Cortex of kidney (tissue), 1 donor: ENCODE measurements at places on chromosomes 7 and 10.

DNA sequence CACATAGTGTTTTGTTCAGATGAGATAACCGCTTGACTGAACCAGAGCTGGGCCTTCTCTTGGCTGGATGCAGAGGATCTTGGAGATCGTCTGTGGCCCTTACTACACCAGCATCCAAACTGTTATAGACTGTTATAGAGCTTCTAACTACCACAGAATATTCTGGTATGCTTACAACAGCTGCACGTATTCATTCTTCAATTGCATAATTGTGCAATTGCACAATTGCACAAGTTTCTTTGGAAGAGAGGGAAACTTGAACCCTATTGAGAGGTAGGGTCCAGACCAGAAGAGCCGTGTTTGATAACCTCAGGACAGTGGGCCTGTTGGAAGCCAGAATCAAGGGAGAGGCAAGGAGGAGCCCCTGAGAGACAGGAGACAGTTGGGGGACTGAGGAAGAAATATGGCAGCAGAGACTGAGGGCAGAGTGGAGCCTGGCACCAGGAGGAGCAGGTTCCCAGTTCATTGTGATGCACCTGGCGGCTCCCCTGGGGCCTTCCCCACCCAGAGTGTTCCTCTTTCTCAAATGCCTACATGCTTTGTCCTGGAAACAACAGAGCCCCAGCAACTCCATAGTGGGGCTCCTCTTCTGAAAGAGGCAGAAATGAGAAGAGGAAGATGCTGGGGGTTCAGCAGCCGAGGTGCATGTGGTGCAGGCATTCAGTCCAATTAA lies 64.1 kb downstream of the PTPRZ1 start:
- no peak for DNase-seq

GRCh38 chr10:68406815-68407548 lies at the start of gene RUFY2:
Gene RUFY2 (minus strand): TSS chr10:68407277. CDS start chr10:68407189, 88 bp downstream.
- no peak for DNase-seq

GRCh38 chr7:107023522-107024151 lies 20.9 kb upstream of the PRKAR2B start:
- DNase-seq: no peak

- no peak for DNase-seq
These were observed 95.7 kb downstream of the BICC1 start for GRCh38 chr10:58608351-58608750.

DNA sequence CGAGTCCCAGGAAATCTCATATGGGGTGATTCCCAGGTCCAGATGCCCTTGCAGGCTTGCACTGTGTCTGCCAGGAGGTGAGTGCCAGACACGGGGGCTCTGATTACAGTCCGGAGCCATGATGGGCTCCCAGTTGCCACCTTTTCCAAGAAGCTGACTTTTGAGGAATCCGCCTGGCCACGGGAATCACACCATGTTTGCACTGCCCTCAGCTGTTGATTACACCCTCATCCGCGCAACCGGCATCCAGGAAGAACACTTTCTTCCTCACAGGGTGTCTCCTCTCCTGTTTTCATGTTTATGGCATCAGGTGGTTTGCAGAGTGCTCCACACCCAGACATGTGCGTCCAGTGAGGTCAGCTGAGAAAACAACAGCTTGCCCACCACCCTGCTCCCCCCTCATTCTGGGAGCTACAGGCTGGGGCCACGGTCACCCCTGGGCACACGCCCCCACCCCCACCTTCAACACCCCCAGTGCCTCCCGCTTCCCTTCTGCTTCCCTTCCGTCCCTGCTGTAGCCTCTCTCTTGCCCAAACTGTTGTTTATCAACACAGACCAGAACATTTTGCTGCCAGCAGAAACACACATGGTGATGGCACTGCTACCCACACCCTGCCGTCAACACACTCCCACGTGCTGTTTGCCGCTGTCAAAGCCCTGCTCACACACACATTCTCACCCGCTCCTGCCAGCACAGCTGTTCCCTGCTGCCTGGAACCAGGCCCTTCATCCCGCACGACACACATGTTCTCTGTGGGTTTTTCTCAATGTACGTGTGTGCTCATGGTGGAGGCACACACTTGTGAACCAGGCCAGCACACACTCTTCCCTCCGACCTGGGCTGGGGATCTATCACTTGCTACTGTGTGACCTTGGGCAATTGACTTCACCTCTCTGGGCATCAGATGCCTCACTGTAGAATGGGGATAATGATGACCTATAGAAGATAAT lies 35.8 kb downstream of the DDIT4 start:
- no peak for DNase-seq

DNA sequence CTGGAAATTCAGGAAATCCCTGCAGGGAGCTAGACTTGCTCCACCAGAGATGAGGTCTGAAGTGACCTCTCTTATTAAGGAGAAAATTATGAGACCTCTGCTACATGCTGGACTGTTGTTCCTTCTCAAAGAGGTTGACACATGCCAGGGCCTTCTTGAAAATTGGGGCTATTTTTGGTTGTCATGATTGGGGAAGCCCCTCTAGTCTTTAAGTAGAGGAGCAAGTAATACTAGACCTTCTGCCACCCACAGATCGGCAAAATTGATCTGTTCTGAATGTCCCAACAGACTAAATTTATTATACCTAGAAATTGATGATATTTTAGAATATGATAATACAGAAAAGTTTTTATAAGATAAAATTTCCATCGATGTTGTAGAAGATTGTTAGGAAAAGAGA lies 160.8 kb upstream of the GRB10 start:
- DNase-seq: no peak

DNA sequence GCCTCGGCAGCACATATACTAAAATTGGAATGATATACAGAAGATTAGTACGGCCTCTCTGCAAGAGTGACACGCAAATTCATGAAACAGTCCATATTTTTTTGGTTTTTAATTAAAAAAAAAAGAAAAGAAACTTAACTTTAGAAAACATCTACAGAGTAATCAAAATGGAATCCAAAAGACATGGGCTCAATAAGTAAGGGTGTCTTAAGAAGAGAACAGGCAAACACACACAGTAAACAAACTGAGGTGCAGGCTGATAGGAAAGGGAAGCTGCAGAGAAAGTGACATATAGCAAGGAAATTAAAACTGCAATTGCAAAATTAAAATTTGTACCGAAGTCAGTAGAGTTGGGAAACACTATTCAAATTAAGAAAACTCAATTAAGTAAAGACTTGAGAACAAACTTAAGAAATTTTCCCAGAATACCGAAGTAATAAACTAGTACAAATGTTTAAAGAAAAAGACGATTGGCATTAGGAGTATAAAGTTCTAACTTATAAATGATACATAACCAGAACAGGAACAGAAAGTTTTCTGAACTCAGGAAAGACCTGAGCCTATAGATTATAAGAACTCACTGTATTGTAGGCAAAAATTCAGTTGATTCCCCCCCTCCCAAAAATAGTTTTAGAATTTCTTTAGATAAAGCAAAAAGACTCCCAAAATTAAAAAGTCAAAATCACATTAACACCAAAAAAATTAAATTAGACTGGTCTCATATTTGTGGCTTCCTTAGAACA lies 16.3 kb downstream of the MTPN start:
- DNase-seq: no peak

DNA sequence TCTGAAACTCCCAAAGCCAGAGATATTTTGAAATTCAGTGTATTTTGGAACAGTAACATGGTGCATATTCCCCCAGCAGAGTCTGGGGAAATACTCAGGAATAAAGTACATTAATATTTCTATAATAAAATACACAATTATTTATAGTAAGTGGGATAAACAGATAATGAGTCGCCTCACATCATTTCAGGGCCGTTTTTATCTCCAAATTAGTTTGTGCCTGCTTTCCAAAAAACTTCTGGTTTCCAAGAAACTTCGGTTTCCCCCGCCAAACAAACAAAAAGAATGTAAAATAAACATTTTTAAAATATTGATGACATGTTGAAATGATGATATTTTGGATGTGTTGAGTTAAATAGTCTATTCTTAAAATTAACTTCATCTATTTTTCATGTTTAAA lies 48.2 kb downstream of the AFAP1L2 start:
- DNase-seq: no peak

DNA sequence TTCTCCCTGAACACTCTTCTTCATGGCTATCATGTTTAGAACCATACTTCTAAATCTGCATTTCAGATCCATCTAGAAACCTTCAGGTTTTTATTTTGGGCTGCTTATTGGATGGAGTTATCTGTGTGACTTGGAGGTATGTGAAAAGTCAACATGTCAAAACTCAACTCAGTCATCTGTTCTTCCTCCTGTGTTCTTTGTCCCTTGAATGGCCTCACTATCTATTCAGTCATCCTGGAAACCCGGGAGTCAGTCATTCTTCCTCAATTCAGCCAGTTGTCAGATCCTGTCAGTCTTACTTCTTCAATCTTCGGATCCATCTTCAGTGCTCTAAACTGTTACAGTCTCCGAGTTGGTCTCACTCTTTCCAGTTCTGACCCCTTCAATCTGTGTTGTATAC lies 52.2 kb downstream of the VKORC1L1 start:
- DNase-seq: no peak

GRCh38 chr7:617614-618538 lies 98.2 kb upstream of the PDGFA start:
- DNase-seq: no peak

DNA sequence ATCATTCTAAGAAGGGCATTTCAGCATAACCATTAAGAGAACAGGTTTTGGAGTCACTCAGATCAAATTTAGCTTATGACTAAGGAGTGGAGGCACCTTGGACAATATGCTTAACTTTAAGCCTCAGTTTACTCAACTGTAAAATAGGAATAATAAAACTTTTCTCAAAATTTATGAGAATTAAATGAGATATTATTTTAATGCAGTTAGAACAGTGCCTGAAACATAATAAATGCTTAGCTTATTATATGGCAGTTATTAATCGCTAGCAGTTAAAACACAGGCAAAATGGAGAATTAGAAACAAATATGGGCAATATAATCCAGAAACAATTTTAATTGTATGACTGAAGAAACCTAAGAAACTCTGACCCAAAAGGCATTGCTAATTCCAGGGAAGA lies 2.9 kb upstream of the AUTS2 start:
- DNase-seq: no peak

- no peak for DNase-seq
These were observed 34.9 kb downstream of the ITGB1 start for GRCh38 chr10:32923134-32923533.

GRCh38 chr7:66682350-66683093 lies 53.8 kb downstream of the KCTD7 start:
- no peak for DNase-seq

- no peak for DNase-seq
These were observed 12.2 kb downstream of the ZNF117 start for GRCh38 chr7:64978497-64979203.

- DNase-seq: no peak
These were observed 31.6 kb downstream of the CCDC7 start for GRCh38 chr10:32477499-32477898.
